ENCODE measurements at places on chromosomes 13 and 19.

- no peak for DNase-seq
Measured at GRCh38 chr19:8596168-8596567, 14.3 kb downstream of the ADAMTS10 start.

DNA sequence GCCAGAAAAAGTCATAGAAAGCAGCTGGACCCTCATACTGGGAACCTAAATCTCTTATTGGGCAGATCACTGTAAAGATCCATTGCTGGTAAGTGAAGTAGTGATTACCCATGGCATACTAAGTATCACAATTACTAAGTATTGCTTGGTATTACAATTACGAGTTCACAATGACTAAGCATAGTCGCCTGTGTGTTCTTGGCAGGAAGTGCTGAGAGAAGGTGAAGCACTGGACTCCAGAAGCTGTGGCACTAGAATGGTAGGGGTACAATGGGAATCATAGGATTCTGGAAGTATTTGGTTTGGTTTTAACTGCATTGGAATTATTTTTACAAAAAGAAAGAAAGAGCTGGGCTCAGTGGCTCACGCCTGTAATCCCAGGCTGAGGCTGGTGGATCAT is 20.3 kb downstream of the LGALS16 start:
- no peak for DNase-seq

GRCh38 chr19:52993342-52994178 is 20.2 kb upstream of the ERVV-1 start:
- DNase-seq, result peak; percentile 66

DNA sequence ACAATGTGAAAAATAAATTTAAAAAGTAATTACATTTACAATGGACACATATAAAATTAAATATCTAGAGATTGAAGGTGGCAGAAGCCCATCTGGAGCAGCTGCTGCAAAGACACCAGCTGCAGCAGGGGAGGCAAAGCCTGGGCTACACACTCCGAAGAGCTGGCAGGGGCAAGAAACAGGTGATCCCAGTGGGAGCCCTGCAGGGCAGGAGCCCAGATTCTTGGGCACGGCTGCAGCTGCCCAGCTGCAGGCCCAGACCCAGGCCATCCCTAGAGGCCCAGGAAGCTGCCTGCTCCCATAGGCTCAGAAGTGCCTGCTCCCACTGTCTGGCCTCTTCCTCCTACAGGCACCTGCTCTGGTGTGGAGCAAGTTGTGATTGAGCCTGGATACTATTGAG is 1547.9 kb upstream of the SPRY2 start:
- DNase-seq, result no peak

DNA sequence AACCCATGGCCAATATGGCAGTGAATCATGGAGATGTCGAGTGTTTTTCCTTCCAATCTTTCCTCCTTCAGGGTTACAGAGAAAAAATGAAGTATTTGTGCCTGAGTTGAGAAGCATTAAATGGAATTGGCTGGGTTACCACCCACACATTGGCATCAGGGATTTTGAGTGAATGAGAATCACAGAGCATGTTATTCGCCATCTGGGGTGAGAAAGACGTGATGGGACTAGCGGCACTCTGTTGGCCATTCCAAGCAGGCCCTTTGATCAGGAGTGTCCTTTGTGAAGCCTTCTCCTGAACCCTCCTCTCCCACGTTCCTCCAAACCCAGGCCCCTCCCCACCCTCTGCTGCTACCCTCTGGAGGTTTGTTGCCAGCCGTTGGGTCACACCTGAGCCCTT is 84.2 kb upstream of the PCDH8 start:
- no peak for DNase-seq

DNA sequence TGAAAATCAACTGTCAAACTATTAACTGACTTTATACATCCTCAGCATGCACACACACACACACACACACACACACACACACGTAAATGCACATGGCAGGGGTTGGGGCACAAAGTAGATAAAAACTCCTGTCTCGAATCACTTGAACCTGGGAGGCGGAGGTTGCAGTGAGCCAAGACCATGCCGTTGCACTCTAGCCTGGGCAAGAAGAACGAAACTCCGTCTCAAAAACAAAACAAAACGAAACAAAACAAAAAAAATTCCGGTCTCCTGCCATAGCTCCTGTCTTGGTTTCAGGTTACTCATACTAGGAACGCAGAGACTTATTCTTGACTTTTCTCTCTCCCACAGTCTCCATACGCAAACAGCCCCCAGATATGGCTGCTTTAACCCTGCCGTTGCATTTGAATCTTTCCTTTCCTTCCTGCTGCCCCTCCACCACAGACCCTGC is 148.9 kb downstream of the SHISA2 start:
- no peak for DNase-seq

GRCh38 chr19:28535352-28535775 is 677.6 kb downstream of the UQCRFS1 start:
- no peak for DNase-seq

DNA sequence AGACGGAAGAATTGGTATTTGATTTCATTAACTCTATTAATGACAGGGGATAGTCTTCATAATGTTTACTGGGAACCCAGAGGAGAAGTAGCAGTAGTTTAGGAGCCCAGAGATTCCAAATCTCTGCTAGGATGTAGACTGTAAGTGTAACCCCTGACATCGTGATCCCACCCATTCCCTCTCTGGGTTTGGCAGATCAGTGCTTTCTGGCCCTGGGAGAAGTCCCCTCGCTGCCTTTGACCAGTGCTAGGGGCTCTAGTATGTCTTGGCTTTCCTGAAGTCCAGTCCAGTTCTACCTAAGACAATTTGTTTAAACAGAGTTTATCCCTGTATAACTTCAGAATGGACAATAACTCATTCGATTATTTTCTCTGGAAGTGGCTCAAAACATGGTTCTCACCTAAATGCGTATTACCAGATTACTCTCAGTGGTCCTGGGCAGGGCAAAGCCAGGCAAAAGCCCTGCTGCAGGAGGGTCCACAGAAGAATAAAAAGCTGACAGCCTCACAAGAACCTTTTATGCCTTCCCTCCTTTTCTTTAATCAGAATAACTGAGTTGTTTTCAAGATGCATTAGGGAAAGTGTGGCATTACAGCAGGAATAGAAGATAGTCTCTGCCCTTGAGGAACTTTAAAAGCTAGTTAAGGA is 11.8 kb downstream of the KLF5 start:
- DNase-seq, result no peak

GRCh38 chr19:33175886-33176669 is 18.1 kb upstream of the LRP3 start:
- DNase-seq, result peak; percentile 37

- DNase-seq, result peak; percentile 22
Measured at GRCh38 chr19:40640744-40641143, 39.6 kb downstream of the LTBP4 start.

DNA sequence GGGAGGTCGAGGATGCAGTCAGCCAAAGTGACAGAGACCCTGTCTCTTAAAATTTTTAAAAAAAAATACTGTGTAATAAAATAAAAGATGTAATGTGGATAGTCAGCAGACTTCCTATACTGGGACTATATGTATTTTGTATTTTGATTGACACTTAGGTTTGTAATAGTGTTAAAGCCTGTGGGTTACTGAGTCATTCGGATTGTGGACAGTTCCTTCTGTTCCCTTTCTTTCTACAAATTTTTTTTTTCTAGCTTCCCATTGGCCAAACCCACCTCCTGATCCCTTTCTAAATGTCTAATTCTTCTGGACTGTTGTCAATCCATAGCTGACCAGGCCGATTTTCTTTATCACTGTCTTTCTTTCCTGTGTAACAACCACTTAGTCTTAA is 108.0 kb downstream of the DNAJC3 start:
- DNase-seq, result peak; percentile 18

DNA sequence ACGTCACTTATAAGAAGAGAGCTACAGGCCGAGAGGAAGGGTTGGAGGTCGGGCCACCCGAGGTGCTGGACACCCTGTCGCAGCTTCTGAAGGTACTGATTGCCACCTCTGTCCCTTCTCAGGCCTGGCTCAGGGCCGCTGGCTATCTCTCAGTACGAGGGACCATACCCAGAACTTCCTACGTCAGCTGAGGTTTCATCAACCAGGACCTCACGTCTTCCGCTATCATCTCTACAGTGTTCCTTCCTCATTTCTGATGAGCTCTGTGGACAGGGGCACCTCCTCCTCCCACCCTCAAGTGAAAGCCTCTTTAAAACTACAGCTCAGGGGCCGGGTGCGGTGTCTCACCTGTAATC is 58.2 kb upstream of the USE1 start:
- DNase-seq, result no peak

DNA sequence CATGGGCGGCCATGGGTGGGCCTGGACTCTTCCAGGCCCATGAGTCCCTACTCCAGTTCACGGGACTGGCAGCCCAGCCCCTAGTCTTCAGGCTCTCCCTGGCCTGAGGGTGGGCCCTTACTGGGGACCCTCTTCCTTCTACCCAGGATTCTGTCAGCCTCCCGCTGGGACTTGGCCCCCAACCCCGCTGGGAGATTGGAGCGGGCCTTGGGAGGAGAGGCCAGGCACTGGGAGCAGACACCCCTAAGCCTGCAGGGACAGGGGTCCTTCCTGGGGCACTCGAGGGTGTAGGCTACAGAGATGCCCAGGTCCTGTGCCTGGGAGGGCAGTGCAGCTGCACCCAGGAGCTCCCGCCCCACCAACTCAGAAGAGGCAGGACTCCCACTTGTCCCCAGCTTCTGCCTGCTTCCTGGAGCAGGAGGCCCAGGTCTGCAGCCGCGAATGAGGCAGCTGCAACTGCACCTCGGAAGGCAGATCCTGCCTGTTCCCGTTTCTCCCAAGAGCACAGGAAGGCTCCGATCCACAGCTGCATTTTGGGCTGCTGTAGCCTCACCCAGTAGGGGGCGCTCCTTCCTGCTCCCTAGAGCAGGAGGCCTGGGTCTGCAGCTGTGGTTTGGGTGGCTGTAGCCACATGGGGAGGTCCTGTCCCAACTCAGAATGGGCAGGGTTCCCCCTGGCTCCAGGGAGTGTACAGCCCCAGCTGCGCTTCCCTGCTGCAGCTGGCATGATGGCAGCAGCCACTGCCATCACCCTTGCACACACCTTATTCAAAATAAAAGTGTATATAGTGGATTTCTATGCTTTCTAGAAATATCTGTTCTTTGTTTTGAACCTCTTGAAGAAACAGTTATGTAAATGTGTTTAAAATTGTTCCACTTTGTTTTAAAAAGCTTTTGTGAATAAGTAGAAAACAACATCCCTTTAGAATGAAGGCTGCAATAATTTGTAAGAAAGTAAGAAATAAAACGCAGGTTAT is 46.8 kb downstream of the TEX26 start:
- no peak for DNase-seq

- DNase-seq, result peak; percentile 99
Measured at GRCh38 chr19:18364826-18365528, 21.0 kb upstream of the GDF15 start.

GRCh38 chr19:36111200-36111539 is 227 bp downstream of the OVOL3 start:
- DNase-seq, result no peak

GRCh38 chr19:29214411-29214810 is 1.5 kb upstream of the UQCRFS1 start:
- DNase-seq, result no peak

GRCh38 chr19:2318923-2319322 is 9.5 kb downstream of the LSM7 start:
- no peak for DNase-seq

GRCh38 chr13:106377931-106378662 is 157.4 kb downstream of the EFNB2 start:
- no peak for DNase-seq

GRCh38 chr19:43532571-43532961 is 422 bp upstream of the ZNF575 start:
- no peak for DNase-seq

Measured in AG10803 (cell line).